ENCODE measurements at places on chromosomes 5 and 9.
A peak's percentile ranks its signal among the peaks of the same experiment; 100 is the strongest.

DNA sequence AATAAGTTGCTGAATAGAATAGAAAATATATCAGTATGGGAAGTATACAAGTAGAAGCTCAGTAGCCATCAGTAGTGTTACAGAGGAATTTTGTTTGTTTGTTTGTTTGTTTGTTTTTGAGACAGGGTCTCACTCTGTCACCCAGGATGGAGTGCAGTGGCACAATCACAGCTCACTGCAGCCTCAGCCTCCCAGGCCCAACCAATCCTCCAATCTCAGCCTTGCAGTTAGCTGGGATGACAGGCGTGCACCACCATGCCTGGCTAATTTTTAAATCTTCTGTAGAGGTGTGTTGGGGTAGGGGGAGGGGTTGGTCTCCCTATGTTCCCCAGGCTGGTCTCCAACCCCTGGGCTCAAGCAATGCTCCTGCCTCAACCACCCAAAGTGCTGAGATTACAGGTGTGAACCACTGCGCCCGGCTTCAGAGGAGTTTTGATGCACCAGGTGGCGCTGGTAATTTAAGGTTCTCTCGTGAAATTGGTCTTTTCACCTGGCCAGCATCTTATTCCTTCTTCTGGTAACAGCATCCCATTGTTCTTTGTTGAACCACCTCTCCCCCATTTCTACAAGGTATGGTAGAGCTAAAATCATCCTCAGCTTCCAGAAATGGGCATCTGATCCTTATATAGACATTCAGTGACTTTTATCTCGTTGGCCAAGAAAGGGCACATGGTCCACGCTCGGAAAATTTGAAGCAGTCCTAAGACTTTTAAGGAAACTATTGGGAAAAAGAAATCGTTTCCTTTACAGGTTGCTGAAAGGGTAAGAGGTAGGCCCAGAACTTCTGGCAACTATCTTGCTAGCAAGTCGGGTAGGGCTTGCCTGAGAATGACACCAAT, 157.1 kb downstream of the ARRDC3 start:
- DNase-seq = peak; percentile 38

- DNase-seq = no peak
These were observed 179.8 kb upstream of the PLPPR1 start for GRCh38 chr9:100848726-100849125.

DNA sequence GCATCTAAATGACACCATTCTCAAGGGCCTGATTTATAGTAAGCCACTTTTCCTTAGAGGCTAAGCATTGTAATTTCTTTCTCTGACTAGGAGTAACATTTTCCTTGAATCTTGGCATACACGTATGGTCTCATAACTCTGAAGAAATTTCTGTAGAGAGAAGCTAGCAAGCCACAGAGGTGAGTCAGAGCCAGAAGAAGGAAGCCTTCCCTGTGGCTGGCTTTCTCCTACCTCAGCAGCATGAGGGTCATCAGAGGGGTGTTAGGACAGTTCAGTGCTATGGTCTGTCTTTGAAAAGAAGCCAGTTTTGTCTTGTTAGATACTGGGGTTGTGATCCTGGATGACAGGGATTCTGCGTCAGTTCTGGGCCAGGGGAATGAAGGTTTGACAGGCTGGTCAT, 3.2 kb downstream of the SNX30 start:
- no peak for DNase-seq

DNA sequence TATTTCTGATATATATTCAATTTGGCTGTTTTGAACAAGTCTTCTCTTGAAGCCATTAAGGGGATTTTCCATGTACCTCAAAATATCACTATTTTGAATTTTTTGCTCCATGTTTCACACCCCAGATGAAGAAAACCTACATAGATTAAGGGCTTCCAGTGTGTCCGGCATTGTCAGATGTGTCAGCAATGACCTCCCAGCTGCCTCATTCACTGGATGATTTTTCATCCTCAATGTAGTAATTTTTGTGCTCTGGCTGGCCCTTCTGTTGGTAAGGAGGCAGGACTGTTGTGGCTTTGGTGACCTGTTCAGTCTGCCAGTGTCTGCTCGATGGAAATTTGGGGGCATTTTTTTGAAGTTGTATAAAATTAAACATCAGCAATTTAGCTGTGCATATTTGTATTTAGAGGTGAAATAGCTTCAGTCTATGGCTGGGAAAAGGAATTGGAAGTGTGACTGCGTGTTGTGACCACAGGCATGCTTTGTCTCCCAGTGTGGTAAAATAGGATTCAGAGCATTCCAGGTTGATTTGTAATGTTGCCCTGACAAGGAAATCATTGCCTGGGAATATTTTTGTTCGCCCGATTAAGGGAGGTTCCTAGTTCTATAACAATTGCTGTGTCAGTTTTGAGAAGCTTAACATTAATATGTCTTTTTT, 312.4 kb downstream of the ARHGEF28 start:
- peak; percentile 33 for DNase-seq

- DNase-seq = no peak
These were observed 3.8 kb downstream of the FGF10 start for GRCh38 chr5:44385291-44385900.

- DNase-seq = no peak
These were observed 183.7 kb downstream of the ISL1 start for GRCh38 chr5:51566953-51567352.

Data from Panc1 (cell line).